ENCODE measurements at places on chromosomes 12 and 14. TPM values are rescaled to one million over a fixed set of nuclear protein-coding genes. Genes with fewer than 3 reads are reported as not detected.

DNA sequence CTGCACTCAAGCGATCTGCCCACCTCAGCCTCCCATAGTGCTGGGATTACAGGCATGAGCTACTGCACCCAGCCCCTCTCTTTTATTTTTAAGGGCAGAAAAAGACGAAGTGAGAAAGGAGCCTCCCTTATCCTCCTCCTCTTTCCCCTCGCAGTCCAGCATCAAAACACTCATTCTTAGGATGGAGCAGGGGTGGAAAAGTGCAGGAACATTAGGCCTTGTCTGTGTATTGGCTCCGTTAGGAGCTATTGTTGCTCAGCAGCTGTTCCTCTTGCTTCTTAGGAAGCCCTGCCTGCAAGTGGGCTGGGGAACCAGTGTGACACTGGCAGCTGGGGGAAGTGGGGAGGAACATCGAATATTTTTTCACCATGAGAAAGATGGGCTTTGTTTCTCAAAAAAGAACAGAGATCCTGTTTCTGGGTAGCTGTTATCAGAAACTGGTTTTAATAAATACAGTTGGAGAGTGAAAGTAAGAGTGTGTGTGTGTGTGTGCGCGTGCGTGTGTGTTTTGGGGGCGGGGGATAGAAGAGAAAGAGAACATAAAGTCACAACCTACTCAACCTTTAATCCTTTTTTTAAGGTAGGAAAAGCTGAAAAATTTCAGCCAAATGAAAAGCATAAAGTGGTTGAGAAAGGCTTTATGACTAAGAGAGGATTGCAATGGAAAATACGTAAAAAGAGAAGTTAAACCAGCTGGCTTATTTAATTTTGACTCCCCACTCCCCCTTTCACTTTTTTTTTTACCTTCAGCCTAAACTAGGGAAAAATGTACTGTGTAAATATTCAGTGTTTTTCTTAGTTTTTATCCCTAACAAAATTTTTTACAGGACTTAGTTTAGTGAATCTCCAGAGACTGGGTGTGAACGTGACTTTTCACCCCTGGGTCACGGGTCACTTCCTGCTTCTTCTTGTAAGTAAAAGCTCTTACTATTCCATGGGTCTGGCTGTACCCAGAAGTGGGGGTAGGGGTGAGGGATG, 197.2 kb upstream of the PLEKHG7 start:
- no peak for DNase-seq

DNA sequence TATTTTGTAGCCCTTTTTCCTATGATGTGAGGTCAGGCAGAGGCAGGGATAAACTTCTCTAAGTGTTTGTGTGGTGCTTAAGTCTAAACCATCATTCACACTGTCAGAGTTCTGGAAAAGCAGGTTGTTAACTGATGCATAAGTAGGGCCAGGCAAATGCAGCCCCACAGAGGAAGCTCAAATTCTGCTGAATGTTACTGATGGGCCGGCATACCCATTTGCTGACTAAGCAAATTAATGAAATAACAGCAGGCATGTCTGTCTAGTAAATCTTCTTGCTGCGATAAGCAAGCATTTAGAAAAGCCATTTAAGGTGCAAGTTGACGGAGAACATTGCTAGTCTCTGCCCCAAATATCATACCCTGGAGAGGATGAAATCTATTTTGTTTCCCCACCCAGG, 523.2 kb upstream of the CCDC196 start:
- no peak for DNase-seq

- no peak for DNase-seq
Measured at GRCh38 chr14:81066672-81067071, 111.3 kb downstream of the TSHR start.

DNA sequence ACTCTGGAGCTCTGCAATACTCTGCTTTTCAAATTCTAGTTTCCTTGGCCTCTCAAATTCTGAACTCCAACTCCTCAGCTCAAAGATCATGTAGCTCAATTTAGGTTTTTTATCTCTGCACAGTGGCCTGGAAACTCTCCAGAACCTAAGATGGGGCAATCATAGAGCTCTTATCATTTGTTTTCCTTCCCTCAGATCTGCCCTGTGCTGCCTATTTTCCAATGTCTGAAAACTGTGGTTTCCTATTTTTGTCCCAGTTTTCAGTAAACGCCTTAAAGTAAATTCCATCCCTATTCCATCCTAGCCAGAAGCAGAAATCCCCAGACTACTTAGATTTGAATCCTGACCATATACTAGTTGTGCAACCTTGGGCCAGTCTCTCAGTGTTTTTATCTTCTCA, 73.2 kb downstream of the CEP83 start:
- no peak for DNase-seq

- DNase-seq, result no peak
Measured at GRCh38 chr12:67052981-67053380, 216.2 kb upstream of the CAND1 start.

DNA sequence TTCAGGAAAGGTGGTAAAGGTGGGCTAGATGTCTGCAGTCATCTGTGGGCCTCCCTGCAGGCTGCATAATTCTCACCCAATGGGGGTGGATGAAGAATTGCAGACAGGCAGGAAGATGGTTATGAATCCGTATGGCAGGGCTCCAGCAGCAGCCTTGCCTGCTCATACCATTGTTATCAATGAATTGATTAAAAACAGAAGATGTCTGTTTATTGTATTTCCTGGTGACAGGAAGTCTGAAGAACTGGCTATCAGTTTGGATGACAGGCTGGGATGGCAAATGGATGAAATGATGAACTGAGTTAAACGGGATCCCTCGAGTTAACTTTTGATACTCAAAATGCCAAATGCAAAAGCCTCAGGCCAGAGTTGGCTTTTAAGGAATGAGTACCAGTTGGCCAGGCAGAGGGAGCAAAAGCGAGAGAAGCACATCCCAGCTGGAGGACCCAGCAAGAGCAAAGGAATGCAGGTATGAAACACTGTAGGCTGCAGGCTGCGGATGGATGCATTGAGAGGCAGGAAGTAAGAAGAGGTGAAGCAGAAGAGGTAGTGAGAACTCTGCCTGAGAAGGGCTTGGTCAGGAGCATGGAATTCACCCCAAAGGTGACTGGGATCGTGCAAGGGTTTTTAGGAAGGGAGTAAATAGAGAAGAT, 550.0 kb upstream of the TBX3 start:
- DNase-seq, result no peak

DNA sequence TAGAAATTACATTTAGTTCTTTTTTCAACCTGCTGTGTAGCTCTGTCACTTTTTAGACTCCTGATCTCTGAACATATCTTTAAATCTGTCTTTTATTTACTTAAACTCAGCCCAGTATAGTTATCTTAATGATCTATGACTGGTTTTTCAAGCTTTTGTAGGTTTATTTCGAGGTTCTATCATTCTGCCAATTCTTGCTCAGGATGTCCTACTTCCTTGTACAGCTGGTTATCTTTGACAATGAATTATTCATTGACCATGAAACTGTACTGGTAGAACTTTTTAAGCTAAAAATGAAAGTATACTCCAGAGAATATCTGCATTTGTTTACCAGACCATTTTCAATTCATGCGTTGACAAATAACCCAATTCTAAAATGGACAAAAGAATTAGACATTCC, 37.8 kb downstream of the TC2N start:
- DNase-seq, result no peak

Gene DENR
- polyA plus RNA-seq, result 63.2 TPM

Gene CERS5
- polyA plus RNA-seq, result 48.7 TPM

Gene MYO1A
- polyA plus RNA-seq, result 0.23 TPM

Gene KRT79
- not detected for polyA plus RNA-seq

GRCh38 chr14:36807727-36808126, 146.1 kb downstream of the PAX9 start:
- no peak for DNase-seq
